GM12878 (cell line): ENCODE measurements at places on chromosomes 1 and 21.
A peak's percentile ranks its signal among the peaks of the same experiment; 100 is the strongest.

DNA sequence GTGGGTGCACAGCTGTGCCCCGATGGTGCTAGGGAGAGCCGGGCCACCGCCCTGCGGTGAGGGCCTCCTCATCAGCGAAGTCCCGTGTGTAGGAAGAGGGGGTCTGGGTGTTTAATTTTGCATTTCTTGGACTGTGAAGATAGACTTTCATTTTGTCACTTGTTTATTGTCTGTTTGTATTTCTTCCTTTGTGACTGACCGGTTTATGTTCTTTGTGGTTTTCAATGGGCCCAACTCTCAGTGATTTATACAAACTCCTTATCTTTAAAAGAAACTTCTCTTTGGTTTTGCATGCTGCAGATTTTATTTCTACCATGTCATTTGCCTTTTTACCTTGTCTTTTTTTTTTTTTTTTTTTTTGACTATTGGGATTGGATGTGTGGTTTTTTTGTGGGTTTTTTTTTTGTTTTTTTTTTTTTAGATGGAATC, 65.1 kb downstream of the COL18A1 start:
- no peak for DNase-seq

DNA sequence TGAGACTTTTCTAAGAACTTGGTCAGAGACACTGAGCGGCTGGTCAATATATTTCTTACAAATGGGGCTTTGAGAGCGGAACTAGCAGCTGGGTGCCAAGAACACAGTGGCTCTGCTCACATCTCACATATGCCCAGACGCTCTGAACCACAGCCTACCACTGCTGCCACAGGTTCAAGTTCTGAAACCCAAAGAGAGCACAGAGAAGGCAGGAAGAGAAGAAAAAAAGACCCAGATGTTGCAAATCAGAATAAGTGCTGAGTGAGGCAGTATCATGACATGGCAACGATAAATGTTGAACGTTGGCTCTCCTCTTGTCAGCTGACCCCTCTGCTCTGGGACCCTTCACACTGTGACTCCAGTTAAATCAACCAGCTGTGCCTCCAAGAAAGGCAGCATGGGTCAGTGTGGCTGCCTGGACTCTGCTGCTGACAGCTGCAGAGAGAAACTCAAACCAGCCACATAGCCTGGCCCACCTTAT, 26.4 kb downstream of the HIVEP3 start:
- no peak for DNase-seq

- DNase-seq = no peak
Measured at GRCh38 chr1:11594222-11594621, 60.0 kb downstream of the FBXO2 start.

GRCh38 chr1:109425391-109426280, 612 bp downstream of the PSMA5 start:
- peak; percentile 32 for DNase-seq

DNA sequence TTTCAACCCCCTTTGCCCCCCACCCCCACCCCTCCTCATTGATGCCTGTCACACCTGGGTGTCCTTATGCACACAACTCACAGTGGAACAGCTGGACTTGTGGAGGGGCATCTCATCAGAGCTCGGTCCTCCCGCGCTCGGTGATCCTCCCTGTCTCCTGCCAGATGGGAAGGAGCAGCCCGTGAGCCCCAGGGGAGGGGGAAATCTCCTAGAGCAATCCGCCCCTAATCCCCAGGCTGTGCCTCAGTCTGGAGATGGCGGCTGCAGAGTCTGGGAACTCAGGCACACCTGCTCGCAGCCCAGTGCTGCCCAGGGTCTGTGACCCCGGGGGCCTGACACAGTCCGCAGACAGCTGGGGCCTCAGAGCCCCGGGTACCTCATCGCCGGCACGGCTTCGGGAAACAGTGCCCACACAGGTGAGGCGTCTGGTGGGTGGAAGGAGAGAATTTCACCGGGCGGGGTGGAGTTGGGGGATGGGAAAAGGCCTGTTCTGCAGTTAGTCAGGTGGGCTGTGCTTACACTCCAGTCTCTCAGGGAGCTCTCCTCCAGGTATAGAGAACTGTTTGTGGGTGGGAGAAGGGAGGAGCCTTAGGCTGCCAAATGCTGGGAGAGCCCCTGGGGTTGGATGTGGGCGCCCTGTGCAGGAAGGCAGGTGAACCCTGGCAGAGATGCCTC, 29.3 kb downstream of the TMCC2 start:
- no peak for DNase-seq

- DNase-seq = no peak
Measured at GRCh38 chr1:225533238-225533637, 105.4 kb upstream of the LBR start.
